ENCODE measurements at places on chromosomes 4 and X. TPM values are rescaled to one million over a fixed set of nuclear protein-coding genes. Genes with fewer than 3 reads are reported as not detected.
A peak's percentile ranks its signal among the peaks of the same experiment; 100 is the strongest.

- DNase-seq, result no peak
These were observed 97.9 kb upstream of the ADAMTS3 start for GRCh38 chr4:72666910-72667309.

DNA sequence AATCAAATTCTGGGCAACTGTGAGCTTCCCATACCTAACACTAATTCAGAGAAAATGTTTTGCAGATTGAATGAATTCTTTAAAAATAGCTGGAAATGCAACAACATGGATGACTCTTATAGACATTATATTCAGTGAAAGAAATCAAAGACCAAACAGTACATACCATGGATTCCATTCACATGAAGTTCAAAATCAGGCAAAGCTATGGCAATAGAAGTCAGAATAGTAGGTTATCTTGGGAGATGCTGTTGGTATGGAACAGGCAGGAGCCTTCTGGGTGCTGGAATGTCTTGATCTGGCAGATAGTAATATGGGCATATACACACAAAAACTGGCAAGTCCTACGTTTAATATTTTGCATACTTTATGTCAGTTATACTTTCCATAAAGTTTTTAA, 25.5 kb upstream of the CBLL2 start:
- DNase-seq, result no peak

- no peak for DNase-seq
These were observed 9.5 kb downstream of the RBPJ start for GRCh38 chr4:26330186-26330787.

- DNase-seq, result no peak
These were observed 37.4 kb upstream of the IL1RAPL1 start for GRCh38 chrX:28549838-28550237.

GRCh38 chrX:18887825-18888212, 96.1 kb downstream of the PHKA2 start:
- no peak for DNase-seq

GRCh38 chr4:86910820-86911684, 18.8 kb upstream of the C4orf36 start:
- no peak for DNase-seq

DNA sequence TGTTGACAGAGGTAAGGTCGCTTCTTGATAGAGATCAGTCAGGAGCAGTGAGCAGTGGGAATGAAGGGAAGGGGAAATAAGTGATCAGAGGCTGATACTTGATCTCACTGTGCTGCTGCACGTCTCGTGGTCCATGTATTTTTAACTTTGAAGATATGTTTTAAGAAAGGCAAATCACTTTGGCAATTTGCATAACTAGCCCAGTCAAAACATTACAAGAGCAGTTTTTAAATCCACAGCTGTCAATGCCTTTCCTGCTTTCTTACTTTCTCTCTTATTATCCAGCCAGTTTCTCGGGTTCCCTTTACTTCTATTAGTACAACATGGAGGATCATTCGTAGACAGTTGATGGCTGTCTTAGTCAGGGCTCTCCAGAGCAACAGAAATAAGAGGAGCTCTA, 472.8 kb downstream of the TMA16 start:
- no peak for DNase-seq

- DNase-seq, result no peak
These were observed 2.7 kb downstream of the GAR1 start for GRCh38 chr4:109818268-109818667.

DNA sequence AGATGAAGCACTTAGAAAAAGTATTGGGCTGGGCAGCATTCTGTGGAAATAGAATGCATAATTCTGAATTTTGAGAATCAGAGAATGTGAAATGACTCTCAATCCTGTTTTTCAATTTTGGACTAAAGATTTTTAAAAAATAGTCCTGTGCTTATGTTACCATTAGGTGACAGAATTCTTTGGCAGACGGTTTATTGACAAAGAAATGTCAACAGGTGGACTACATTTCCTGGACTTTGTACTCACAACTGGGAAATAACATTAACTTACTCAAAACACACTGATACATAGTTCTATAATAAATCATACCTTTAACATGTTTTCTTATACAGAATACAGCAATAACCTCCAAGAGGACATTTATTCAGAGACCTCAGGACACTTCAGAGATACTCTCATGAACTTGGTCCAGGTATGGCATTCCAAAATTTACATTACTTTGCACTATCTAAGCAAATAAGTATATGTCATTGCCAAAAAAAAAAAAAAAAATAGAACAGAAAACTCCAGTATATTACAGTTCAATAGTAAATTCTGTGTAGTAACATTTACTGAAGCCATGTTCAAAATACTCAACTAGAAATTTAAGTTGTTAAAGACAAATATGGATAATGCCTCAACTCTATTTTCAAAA, 72.7 kb downstream of the ANXA10 start:
- DNase-seq, result no peak

Gene DMD
- total RNA-seq, result 306 TPM

- no peak for DNase-seq
These were observed 780.6 kb downstream of the FAM133A start for GRCh38 chrX:94454606-94455005.

GRCh38 chrX:389021-389441, 2.3 kb upstream of the PPP2R3B start:
- peak; percentile 75 for DNase-seq

Gene TCEAL7
- total RNA-seq, result 15.1 TPM

DNA sequence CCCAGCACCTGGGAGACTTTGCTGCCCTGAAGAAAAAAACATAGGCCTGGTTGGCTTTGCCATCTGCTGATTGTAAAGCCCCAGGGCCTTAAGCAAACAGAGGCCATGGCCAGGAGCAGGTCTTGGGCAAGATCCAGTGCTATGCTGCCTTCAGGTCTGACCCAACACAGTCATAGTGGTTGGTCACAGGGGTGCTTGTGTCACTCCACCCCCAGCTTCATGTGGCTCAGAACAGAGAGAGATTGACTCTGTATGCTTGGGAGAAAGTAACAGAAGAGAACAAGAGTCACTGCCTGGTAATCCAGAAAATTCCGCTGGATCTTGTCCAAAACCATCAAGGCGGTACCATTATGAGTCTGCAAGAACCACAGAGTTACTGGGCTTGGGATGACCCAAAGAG, 24.4 kb upstream of the SMARCA5 start:
- no peak for DNase-seq

DNA sequence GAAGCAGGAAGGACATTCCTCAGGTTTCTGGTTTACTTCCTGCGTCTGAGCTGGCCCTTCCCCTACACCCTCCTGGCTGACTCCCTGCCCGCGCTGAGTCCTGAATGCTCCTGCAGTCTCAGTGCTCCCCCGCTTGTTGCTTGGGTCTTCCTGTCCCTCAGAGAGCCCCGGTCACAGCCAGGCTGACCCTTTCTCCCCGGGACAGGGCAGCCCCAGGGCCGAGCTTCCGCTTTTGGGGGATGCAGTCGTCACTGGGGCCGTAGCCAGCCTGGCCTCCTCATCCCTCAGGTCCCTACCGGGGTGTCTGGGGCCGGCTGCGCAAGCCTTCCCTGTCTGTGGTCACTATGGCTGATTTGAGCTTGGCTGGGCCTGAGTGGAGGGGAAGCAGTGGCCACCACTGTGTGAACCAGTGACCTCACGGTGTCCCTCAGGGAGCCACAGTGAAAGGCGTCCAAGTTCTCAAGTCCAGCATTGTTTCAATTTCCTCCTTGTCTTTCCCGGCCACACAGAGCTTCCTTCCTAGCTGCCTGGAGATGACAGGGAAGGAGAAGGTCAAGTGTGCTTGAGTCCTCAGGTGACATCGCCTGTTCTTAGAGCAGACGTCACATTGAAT, 34.1 kb upstream of the ASMTL start:
- DNase-seq, result no peak

GRCh38 chrX:150410513-150410912, 47.4 kb downstream of the MAMLD1 start:
- no peak for DNase-seq

Gene HSD17B13
- total RNA-seq, result 1.4 TPM

Gene BRS3
- total RNA-seq, result not detected

DNA sequence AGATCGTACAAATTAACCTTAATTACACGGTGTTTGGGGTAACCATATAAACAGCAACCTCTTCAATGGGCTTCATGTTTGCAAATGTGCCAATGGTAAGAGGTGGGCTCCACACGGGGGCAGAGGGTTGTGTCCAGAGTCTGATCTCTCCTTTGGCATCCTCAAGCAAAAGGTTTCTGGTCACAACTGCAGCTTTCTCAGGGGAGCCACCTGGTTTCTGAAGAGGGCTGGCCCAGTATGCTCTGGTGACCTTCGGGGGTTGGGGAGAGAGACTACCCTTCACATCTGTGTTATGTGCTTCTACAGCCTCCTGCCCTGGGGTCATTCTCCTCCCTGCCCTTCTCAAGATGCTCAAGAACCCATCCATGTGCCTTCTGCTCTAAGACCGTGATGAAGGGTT, 259.6 kb downstream of the CRLF2 start:
- DNase-seq, result no peak

Gene MSMO1
- 114 TPM for total RNA-seq

- no peak for DNase-seq
These were observed 76.9 kb downstream of the PJA1 start for GRCh38 chrX:69088171-69088938.

DNA sequence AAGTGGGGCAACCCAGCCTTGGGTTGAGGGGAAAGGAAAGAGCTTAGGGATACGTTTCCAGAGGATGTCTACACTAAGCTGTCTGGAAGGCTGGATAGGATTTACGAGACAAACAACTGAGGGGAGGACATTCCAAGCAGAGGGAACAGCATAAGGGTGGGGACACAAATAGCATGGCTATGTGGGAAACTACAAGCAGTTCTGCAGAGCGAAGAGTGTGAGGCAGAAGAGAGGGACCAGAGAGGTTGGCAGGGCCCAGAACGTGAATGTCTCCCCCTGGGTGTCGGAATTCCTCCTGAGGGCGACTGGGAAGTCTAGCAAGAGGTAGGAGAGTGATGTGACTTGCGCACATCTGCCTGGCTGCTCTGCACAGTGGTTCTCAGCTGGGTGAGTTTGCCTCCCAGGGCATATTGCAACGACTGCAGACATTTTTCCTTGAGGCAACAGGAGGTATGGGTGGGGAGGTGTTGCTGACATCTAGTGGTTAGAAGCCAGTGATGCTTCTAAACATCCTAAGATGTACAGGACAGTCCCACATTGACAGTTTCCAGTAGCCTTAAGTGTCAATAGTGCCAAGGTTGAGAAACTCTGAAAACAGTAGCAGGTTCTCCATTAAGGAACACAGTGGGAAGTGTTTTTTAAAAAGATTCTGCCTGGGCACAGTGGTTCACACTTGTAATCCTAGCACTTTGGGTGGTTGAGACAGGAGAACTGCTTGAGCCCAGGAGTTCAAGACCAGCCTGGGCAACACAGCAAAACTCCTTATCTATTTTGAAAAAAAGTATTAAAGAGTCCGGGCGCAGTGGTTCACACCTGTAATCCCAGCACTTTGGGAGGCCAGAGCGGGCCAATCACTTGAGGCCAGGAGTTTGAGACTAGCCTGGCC, 9.2 kb downstream of the NDUFA1 start:
- peak; percentile 42 for DNase-seq

DNA sequence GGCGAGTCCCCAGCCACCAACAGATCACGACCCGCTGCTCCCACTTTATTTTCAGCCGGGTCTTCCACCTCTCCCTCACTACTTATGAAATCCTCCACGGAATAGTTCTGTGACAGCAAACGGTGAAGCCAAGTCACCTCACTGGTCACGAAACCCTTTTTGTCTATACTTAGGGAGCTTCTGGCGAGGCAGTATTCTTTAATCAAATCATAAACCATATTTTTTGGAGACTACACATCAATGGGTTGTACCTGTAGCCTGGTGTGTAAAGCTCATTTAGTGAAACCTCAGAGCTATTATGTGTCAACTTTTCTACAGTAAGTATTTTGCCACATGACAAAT, 809 bp upstream of the H2AZ1 start:
- DNase-seq, result no peak

DNA sequence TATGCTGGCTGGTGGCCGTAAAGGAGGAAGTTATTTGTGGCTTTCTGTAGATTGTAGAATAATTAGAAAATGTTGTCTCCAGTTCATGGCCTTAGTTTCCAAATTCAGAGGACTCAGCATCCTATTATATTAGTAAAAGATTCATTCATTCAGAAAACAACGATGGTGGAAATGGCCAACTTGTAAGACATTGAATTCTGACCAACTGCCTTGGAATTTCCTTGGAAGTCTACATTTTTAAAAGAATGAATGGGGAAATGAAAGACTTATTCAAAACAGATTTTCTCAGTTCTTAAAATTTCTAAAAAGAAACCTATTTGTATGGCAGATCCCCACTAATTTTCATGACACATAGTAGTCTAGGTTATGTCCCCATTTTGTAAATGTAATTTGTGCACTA, 561.5 kb downstream of the ANKRD50 start:
- no peak for DNase-seq

- DNase-seq, result no peak
These were observed 529.1 kb upstream of the SMIM31 start for GRCh38 chr4:164224871-164225270.

- DNase-seq, result no peak
These were observed 157.1 kb upstream of the FTHL17 start for GRCh38 chrX:31228909-31229308.

DNA sequence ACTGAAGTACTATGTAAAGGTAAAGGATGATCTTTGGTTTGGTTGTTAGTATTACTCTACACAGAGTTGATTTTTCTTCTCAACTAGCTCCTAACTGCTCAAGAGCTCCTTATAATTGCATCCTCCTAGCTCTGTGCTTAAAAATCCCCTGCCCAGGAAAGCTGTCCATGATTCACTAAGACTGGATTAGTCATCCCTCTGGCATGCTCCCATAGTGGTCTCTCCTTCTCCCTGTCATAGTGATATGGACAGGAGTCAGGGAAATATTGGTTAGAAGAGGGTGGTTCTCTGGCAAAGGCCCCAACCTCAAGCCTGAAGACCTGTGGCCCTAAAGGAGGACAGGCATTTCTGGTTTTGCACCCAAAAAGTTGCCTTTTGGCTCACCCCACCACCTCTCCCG, 242.3 kb upstream of the KCNIP4 start:
- DNase-seq, result no peak

Gene RBM46
- 0.58 TPM for total RNA-seq

- no peak for DNase-seq
These were observed 18.3 kb upstream of the HHIP start for GRCh38 chr4:144627663-144628076.

Gene PAGE5
- total RNA-seq, result not detected
